ENCODE measurements at places on chromosomes 1 and 21.

- no peak for DNase-seq
Observed at GRCh38 chr1:212013672-212014071, 21.7 kb downstream of the INTS7 start.

DNA sequence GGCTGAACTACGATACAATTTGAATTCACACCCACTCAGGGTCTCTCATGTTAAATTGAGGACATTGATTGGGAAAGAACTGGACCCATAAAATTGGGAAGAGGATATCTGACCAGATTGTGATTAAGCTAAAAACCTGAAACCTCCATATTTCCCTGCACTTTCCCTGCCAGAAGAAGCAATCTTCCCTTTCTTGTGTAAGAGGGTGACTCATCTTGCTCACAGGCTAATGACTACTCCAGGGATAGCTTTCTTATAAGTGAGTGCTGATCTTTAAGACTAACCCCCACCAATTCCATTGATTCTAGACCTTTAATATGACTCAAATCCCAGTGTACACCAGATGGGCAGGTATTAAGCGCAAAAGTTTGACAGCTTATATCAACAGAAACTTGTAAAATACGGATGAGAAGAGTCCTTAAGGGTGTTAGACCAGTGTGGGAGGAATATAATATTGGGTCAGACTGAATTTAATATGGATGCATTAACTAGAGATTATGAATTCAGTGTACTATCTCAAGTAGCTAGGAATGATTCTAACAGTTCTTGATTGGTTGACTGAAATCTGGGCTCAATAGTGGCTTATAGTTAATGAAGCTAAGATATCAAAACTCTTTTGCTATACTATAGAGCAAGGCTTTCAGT, 12.1 kb upstream of the SGIP1 start:
- DNase-seq, result peak; percentile 75

DNA sequence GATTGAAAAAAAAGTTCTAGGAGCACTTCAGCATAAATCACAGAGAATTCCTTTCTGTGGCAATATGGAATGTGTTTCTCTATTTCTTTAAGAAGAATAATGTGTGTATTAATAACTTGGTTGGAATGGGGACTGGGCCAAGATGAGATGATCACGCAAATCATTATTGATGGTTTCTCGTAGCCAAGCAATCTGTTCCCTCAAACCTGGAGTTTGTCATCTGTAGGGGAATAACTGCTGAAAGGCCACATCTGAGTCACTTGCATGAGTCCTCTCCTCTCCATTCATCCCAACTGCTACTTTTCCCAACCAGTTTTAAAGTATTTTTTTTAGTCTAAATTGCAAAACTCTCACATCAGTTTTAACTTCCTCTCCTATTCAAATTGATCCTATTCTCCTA, 480.4 kb downstream of the PLPP3 start:
- DNase-seq, result peak; percentile 94

DNA sequence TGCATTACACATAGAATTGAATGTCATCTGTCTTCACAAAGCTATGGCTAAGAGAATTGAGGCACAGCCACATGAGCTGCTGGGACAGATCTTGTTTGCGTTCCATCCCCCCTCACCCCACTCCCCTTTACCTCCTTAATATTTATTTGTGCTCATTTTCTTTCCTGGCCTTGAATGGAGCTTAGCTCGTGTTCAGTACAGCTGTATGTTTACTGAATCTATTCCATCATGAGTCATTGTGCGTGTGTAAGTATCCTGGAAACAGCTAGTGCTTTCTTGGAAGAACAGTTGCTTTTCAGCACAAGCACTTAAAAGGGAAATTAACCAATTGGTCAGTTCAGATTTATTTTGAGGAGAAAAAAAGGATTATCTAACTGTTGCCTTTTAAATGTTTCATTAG, 14.7 kb downstream of the PROX1 start:
- DNase-seq, result no peak

- DNase-seq, result no peak
Observed at GRCh38 chr1:223622132-223622842, 43.2 kb downstream of the CAPN8 start.

DNA sequence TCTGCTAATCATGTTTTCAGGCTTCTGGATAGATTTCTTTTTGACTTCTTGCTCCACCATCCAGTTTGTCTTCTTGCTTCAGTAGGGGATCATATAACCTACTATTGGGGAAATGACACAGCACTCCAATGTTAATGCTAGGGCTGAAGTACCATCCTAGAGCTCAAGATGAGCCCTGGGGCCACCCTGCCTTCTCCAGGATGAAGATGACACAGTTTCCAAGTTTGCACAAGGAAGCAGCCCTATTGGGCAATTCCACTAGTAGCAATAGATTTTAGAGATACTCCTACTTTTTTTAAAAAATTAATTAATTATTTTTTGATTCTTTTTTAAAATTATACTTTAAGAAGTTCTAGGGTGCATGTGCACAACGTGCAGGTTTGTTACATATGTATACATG, 11.3 kb upstream of the KLF18 start:
- DNase-seq, result no peak

GRCh38 chr1:4726620-4727341, 72.4 kb downstream of the AJAP1 start:
- DNase-seq, result no peak

GRCh38 chr1:218613105-218613504, 268.0 kb downstream of the TGFB2 start:
- DNase-seq, result no peak

DNA sequence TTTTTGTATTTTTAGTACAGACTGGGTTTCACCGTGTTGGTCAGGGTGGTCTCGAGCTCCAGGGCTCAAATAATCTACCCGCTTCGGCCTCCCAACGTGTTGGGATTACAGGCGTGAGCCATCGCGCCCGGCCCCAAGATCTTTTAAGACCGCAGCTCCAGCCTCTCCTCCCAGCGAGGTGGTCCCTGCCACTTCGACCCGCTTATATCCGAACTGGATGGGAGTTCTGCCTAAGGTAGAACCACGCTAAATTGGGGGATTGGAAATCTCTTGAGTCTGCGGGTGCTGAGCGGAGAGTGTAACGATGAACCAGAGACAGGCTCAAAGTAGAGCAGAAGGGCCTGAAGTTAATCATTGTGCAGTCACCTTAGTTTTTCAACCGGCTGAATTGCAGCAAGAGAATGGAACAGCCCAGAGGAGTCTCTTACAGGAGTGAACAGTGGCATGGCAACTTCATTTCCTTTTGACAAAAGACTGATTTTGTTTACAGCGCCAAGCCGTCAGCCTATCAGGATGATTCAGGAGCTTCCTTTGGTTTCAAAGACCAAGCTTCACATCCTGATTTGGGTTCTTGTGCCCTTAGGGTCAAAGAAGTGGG, 726 bp upstream of the CYB5R1 start:
- DNase-seq, result no peak

Data from fibroblast of skin of back (primary cell).